ENCODE measurements at places on chromosomes 5 and 9.

DNA sequence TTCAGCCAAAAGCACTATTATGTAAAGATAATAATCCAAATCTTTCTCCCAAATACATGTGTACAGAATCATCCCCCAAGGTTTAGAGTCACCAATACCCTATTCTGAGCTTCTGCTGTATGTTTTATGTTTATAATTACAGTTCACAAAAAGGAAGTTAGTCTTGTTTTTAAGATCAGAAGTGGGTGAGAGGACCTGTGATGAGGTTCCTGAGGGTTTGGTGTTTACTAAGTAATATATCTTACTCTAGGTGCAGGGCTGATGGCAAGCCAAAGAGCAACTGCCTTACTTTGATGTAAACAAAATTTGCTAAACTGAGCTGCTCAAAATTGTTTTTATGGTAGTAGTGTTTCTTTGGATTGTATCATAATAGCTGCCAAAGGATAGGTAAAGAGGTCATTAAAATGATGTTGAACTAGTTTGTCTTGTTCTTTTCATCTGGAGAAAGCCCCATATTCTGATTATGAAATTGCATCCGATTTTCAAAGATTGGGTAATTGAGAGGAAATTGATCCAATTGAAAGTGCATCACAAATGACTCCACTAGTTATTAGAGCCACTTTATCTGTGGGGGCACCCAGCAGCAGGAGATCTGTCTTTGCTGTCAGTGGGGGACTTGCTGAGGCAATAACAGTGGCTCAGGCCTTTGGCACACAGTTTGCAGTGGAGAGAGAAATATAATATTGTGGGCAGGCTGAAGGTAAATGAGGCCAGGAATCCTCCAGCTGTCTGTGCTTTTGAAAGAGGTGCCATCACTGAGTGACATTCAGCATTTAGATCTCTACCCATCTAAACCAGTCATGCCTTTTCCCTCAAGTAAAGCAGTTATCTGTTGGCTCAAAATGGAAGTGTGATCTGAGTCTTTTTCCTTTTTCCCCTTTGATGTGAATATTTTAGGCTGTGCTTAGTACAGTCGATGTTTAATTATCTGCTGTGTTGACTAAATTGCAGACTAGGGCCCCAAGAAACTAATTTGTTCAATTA is 14.1 kb downstream of the TRIM32 start:
- DNase-seq = peak; percentile 67

GRCh38 chr5:171867786-171868185 is 82.2 kb downstream of the SMIM23 start:
- no peak for DNase-seq

GRCh38 chr5:39213447-39214207 is 5.7 kb downstream of the FYB1 start:
- no peak for DNase-seq

DNA sequence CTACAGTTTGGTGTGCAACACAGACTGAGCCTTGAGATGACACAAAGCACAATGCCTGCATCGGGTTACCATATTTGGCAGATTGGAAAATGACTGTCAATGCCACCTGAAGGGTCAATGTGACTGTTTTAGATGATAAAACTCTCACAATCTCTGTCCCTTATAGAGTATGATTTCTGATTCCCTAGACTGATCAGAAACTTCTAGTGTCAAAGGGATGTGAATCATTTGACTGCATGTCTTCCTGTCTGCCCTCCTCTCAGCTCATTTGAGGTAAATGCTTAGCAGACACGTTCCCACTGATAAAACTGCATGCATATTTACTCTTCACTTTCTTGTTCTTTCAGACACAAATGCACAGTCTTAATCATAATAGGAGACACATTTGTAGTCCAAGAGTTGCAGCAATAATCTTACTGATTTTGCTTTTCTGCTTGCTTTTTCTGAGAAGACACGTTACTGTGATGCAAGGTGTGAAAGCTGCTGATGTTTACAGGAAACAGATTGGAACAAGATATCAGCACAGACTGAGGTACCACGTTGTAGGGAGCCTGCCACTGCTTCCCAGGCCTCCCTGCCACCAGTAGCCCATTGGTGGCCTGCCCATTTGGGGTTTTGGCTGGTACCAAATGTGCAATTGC is 77.8 kb downstream of the GCNT4 start:
- DNase-seq = no peak

DNA sequence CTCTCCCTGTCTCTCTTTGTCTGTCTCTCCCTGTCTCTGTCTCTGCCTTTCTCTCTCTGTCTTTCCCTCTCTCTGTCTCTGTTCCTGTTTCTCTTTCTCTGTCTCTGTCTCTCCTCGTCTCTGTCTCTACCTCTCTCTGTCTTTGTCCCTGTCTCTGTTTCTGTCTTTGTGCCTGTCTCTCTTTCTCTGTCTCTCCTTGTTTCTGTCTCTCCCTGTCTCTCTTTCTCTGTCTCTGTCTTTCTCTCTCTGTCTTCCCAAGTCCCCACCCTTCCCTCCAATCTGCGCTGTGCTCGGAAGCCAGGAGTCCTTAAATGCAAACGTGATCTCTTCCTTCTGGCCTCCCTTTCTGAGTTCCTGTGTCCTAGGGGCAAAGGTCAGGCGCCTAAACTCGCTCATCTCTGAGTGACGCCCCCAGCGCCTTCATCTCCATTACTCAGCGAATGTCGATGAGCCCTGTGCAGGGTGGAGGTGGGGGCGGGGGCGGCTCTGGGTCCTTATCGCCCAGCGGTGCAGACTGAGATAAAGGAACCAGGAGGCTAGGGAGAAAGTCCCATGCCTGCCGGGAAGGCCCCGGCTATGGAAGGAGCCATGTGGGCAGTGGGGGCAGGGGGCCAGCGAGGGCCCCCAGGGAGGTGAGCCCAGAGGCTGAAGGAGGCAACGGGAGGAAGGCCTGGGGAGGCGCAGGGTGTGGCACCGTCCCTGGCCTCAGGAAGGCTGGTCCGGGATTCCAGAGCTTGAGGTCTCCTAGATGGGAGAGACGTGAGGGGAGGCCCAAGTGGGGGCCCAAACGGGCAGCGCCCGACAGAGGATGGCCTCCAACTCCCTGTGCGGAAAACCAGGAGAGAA is 1.5 kb upstream of the SLC6A19 start:
- DNase-seq = no peak

- DNase-seq = peak; percentile 95
Measured at GRCh38 chr5:135398160-135398854, 724 bp downstream of the MACROH2A1 start.

DNA sequence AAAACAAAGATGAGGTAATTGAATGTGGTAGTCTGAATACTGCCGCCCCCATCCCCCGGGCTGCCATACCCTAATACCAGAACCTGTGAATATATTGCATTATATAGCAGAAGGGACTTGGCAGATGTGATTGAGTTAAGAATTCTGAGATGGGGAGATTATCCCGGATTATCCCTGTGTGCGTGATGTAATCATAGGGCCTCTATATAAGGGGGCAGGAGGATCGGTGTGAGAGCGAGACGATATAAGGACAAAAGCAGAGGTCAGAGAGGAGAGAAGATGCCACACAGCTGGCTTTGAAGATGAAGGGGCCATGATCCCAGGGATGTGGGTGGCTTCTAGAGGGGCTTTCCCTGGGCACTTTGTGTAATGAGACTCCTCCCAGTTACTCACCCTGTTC is 101.7 kb upstream of the TLE1 start:
- no peak for DNase-seq

DNA sequence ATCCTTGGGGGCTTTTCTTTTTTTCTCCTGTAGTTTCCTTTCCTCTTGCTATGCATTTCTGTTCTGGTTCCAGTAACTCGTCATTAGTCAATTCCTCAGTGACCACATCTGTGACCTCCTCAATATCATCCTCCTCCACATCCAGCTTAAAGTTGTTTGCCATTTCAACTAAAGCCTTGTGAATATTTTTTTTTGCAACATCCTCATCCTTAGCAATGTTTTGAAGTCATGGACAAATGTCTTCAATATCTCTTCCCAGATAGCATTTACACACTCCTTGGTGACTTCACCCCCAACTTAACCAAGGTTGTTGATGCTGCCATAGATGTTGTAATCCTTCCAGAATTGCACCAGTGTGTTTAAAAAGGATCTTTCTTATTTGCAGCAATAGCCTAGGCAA is 14.7 kb upstream of the ADRB2 start:
- no peak for DNase-seq

- no peak for DNase-seq
Measured at GRCh38 chr9:18707061-18707461, 233.1 kb downstream of the ADAMTSL1 start.
